Urinary bladder (tissue), 4 donors: ENCODE measurements at places on chromosomes 5 and 9. TPM values are rescaled to one million over a fixed set of nuclear protein-coding genes. Genes with fewer than 3 reads are reported as not detected.

The LAMC3 gene
- 12.2 TPM for total RNA-seq

The SLC34A1 gene
- not detected for total RNA-seq

The INSL6 gene
- total RNA-seq = not detected

The ZBED3 gene
- 4.7 TPM for total RNA-seq

The ATP10B gene
- total RNA-seq = 3.4 TPM

The DMGDH gene
- 3.1 TPM for total RNA-seq

The NCS1 gene
- 32.5 TPM for total RNA-seq

The PIP5KL1 gene
- 0.48 TPM for total RNA-seq

The RGS3 gene
- 52.4 TPM for total RNA-seq

The OR13D1 gene
- total RNA-seq = not detected

The TMED9 gene
- total RNA-seq = 50.9 TPM

The CAVIN4 gene
- total RNA-seq = 12.8 TPM

The SKP2 gene
- total RNA-seq = 42.9 TPM

The HAVCR2 gene
- 8.7 TPM for total RNA-seq

The FAM219A gene
- 6.0 TPM for total RNA-seq

The FBXW2 gene
- 48.5 TPM for total RNA-seq

The PGM5 gene
- 206 TPM for total RNA-seq

The SPTLC1 gene
- 111 TPM for total RNA-seq

The CTNNA1 gene
- total RNA-seq = 331 TPM
